Heart left ventricle (tissue), 16 donors: ENCODE measurements at places on chromosomes 7 and 10. TPM values are rescaled to one million over a fixed set of nuclear protein-coding genes. Genes with fewer than 3 reads are reported as not detected.
A peak's percentile ranks its signal among the peaks of the same experiment; 100 is the strongest.

NUTM2E gene
- not detected for polyA plus RNA-seq

NME8 gene
- polyA plus RNA-seq, result not detected

ACTR1A gene
- 100 TPM for polyA plus RNA-seq

GNAI1 gene
- polyA plus RNA-seq, result 4.6 TPM

GHRHR gene
- polyA plus RNA-seq, result not detected

PDIA4 gene
- polyA plus RNA-seq, result 84.4 TPM

FHIP2A gene
- 4.8 TPM for polyA plus RNA-seq

CYP3A5 gene
- 0.06 TPM for polyA plus RNA-seq

IMMP2L gene
- 5.1 TPM for polyA plus RNA-seq

ARPC1B gene
- 32.7 TPM for polyA plus RNA-seq

- no peak for DNase-seq
Observed at GRCh38 chr10:35415505-35415904, 79.2 kb downstream of the CCNY start.

GRCh38 chr10:133613699-133614098 lies 12.9 kb downstream of the FRG2B start:
- no peak for DNase-seq

GRCh38 chr10:93752761-93753160 lies 5.0 kb upstream of the LGI1 start:
- DNase-seq, result no peak

GRCh38 chr10:101290431-101290830 lies 61.2 kb upstream of the LBX1 start:
- no peak for DNase-seq

- no peak for DNase-seq
Observed at GRCh38 chr7:91199601-91200000, 64.6 kb upstream of the FZD1 start.

DNA sequence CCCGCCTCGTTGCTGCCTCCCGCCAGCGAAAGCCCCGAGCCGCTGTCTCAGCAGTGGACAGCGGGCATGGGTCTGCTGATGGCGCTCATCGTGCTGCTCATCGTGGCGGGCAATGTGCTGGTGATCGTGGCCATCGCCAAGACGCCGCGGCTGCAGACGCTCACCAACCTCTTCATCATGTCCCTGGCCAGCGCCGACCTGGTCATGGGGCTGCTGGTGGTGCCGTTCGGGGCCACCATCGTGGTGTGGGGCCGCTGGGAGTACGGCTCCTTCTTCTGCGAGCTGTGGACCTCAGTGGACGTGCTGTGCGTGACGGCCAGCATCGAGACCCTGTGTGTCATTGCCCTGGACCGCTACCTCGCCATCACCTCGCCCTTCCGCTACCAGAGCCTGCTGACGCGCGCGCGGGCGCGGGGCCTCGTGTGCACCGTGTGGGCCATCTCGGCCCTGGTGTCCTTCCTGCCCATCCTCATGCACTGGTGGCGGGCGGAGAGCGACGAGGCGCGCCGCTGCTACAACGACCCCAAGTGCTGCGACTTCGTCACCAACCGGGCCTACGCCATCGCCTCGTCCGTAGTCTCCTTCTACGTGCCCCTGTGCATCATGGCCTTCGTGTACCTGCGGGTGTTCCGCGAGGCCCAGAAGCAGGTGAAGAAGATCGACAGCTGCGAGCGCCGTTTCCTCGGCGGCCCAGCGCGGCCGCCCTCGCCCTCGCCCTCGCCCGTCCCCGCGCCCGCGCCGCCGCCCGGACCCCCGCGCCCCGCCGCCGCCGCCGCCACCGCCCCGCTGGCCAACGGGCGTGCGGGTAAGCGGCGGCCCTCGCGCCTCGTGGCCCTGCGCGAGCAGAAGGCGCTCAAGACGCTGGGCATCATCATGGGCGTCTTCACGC lies 825 bp downstream of the ADRB1 start:
- peak; percentile 70 for DNase-seq

- DNase-seq, result no peak
Observed at GRCh38 chr7:99677648-99678045, 2.1 kb downstream of the CYP3A5 start.

GRCh38 chr10:114905450-114905849 lies 32.5 kb upstream of the TRUB1 start:
- no peak for DNase-seq

DNA sequence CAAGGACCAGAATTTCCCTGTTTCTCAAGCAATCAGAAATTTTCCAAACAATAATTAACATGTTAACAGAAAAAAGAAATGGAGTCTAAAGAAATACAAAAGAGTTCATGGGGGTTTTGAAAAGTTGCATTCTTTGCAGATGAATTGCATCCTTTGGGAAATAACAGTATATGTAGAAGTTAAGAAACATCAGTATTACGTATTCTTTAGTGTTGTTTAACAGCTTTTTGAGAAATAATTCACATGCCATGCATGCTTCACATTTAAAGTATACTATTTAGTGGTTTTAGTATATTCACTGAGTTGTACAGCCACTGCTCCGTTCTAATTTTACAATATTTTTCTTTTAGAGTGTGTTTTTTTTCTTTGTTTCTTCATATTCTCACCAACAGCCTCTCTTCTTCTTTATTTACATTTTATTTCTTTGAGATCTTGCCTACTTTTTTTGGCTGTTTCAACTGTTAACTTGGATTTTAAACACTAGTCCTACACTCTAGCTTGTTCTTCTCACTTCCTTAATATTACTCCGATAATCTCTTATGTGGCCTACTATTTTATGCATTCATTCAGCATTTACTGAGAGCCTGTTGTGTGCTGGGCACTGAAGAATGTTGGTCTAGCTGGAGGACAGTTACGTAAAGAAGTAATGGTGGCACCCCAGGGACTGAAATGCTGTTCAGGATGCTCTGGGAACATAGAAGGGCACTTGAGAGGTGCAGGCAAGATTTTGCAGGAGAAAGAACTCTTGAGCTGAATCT lies 330.1 kb downstream of the EXOC4 start:
- no peak for DNase-seq

- no peak for DNase-seq
Observed at GRCh38 chr10:69972981-69973397, 79.7 kb upstream of the MACROH2A2 start.

DNA sequence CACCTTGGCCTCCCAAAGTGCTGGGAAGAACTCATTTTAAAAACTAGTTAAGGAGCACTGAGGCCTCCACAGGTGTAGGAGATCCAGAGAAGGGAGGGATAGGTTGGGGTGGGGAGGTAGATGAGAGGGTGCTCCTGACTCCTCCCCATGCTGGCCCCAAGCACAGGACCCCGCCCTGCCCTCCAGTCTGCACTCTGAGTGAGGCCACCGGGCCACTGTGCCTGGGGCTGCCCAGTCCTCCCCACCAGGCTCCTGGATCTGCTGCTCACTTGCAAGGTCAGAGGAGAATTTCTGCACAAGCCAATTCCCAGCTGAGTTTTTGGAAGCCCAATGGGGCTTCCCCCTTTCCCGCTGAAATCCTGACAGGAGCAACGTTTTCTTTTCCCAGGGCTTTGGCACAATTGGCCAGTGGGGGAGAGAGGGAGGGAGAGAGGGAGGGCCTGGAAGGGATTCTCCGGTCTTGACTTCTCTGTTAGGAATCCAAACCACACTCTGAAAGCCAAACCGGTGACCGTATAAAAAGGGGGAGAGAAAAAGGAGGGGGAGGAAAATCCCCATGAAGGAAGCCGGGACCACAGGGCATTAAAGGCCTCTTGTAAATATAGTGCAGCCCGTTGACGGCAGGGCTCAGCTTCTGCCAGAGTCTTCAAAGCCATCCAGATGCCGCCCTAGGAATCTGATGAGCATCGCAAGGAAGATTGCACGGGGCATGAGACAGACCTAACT lies 116.2 kb downstream of the SH3PXD2A start:
- peak; percentile 53 for DNase-seq

- no peak for DNase-seq
Observed at GRCh38 chr7:138328215-138328614, 131.8 kb upstream of the TRIM24 start.

DNA sequence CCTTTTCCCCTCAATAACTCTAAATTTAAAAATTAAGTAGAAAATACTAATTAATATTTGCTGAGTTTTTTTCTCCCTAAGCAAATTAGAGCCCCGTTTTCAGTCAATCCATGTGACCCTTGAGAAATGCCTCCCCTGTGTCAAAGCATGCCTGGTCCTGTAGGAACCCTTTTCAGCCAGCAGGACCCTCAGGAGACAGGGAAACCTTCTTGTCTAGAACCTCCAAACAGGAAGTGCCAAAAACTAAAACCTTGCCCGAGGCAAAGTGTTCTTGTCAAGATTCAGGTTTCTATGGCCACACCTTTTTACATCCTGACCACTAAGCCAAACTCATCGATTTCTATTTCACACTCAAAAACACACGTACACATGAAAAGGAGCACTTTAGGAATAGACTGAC lies 60.1 kb upstream of the NFE2L3 start:
- no peak for DNase-seq

GRCh38 chr7:142539901-142540300 lies 209.4 kb upstream of the PRSS1 start:
- no peak for DNase-seq

DNA sequence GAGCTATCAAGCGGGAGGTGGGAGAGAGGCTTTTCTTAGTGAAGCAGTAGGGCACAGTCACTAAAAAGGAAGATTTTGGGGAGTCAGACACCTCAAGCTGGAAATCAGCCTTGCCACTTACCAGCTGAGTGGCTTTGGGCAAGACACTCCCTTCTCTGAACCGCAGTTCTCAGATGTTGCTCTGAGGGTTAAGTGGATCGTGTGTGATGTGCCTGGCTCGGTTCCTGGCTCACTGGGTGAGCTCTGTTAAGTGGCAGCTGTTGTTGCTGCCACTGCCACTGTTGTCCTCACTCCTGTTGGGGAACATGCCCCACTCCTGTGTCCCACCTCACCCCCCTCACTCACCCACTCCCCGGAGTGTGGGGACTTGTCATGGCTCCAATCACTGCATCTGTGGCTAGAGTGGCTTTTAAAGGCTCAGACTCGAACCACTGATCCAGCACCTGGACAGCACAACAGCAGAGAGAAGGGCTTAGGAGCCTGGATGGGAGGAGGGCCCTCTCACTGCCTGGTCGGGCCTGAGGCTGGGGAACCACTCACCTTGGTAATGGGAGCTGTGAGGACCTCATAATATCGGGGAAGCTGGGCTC lies 20.0 kb downstream of the PYROXD2 start:
- DNase-seq, result no peak

DNA sequence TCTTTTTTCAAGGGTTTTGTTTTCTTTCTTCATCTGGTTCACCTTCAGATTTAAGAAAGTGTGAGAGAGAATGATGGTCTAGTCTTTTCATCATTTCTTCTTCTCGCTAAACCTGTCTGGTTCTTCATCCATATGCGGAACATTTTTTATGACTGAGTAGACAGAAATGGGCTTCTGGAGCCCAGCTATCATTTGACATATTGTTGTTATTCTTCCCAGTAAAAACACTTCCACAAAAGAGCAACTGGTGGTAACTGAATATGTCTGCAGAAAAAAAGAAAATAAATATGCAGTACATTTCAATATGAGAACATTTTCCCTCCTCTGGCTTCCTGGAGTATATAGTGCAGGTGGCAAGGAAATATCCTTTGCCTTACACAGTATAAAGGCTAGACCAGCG lies 209.5 kb downstream of the JCAD start:
- no peak for DNase-seq

- no peak for DNase-seq
Observed at GRCh38 chr10:76155961-76156360, 724.5 kb downstream of the LRMDA start.

DNA sequence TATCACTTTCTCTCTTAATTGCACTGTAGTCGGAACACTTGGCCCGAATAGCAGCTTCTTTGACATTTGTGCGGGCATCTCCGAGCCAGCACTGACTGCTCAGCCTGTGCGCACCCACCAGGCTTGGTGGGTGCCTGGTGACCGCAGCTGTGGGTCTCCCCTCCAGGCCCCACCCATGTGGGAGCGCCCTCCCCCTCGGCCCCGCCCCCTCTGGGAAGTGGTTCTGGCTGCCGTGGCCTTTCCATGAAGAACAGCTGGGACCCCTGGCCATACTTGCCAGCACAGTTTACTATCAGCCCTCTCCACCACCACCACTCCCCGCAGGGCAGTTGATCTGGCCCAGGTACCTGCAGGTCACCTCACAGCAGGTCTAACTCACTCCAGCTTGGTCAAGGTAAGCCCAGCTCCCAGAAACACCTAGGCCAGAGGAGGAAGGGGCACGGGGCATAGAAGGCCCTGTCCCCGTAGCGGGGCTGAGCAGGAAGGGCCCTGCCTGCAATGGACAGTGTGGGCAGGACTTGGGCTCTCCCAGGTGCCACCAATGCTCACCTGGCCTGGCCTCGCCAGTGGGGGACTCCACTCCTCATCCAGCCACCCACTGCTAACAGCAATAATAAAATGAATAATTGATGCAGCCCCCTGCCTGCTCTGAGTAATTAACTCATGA lies 5.8 kb downstream of the RASGEF1A start:
- no peak for DNase-seq

- DNase-seq, result no peak
Observed at GRCh38 chr10:43166880-43167497, 28.7 kb downstream of the CSGALNACT2 start.

GRCh38 chr10:84398696-84399095 lies 70.3 kb downstream of the CCSER2 start:
- no peak for DNase-seq

- DNase-seq, result no peak
Observed at GRCh38 chr7:88106434-88106833, 113.4 kb downstream of the SRI start.

DNA sequence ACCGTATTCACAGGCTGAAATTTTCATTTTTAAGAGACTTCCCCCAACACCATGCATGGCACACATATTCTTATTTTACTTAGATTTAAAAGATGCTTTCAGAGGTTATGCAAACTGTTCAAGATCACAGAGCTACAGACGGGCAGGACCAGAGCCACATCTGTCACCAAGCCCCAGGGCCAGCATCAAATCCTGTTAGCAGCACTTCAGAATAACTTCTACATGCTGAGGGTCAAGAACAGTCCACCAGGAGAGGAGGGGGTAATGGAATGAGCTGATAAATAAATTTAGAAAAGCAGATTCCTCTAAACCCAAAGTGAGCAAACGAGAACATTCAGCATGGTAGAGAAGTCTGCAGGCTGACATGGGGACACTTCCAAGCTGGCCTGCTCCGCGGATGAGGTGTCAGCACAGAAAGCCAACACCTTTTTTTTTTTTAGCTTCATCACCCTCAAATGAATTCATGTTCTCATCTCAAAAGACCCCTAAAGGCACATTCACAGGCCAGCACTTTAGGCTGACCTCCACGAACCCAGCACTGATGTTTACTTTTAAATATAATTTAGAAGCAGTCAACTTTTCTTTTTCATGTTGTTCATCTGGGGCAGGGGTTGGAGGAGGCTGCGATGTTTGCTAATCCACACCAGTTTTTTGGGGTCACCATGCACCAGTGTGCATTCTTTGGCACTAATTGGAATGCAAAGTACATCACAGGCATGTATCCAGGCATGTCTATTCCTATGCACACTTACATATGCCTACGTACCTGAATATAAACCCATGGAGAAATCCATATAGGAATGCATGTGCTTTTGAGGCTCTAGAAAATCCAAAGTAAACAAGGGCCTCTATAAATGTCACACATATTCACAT lies 249.0 kb downstream of the TNS3 start:
- DNase-seq, result no peak

DNA sequence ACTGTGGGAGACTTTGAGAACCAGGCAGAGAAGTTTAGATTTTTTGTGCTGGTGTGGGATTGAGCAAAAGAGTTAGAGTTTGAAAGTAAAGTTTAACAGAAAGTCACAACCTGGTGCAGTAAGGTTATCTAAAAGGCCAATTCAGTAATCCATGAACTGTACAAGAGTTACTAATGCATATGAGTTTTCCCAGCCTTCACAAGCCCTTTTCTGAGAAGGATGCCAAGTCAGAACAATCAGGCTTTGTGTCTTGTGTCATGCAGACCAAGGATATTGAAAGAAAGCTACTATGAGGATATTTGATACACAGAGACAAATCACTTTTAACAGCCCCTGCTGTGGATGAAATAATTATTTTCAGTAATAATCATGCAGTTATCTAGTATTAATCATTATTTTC lies 68.8 kb upstream of the MYO3A start:
- DNase-seq, result no peak
